ENCODE measurements at places on chromosomes 13 and 19.

- no peak for DNase-seq
These were observed 152.7 kb upstream of the SERP2 start for GRCh38 chr13:44220948-44221347.

GRCh38 chr13:21060338-21061028 lies 903 bp downstream of the LATS2 start:
- DNase-seq: no peak

DNA sequence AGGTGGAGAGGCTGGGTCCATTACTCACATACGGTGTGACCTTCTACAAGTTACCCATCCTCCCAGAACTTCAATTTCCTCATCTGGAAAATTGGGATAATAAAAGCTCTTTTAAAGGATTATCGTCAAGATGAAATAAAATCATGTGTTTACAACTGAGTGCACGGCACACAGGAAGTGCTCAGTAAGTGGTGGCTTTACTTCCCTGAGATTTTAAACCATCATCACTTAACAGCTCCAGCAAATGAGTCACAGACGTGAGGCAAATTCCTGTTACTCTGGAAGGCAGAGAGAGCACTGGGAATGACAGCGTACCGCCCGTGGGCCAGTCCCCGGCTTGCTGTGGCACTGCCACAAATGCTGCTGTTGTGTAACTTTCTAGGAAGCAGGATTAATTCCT lies 64.1 kb downstream of the MRPL57 start:
- no peak for DNase-seq

DNA sequence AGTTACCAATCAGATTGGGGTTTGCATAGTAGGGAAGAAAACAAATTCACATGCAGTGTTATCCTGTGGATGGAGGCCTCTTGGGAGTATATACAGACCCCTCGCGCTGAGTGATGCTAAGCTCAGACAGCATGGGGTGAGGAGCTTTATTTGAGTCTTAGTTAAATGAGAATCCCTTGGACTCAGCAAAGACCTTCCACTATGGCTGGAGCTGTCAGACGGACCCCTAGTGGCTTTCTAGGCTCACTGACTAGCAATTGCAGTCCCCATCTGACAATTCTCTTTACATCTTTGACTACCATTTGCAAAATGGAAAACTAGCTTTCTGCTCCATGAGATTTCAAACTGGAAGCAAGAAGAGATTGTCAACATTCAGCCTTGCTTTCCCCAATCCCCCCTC lies 90.4 kb downstream of the STOML3 start:
- no peak for DNase-seq

- no peak for DNase-seq
These were observed 9.5 kb upstream of the SUPT20H start for GRCh38 chr13:37068962-37069361.

DNA sequence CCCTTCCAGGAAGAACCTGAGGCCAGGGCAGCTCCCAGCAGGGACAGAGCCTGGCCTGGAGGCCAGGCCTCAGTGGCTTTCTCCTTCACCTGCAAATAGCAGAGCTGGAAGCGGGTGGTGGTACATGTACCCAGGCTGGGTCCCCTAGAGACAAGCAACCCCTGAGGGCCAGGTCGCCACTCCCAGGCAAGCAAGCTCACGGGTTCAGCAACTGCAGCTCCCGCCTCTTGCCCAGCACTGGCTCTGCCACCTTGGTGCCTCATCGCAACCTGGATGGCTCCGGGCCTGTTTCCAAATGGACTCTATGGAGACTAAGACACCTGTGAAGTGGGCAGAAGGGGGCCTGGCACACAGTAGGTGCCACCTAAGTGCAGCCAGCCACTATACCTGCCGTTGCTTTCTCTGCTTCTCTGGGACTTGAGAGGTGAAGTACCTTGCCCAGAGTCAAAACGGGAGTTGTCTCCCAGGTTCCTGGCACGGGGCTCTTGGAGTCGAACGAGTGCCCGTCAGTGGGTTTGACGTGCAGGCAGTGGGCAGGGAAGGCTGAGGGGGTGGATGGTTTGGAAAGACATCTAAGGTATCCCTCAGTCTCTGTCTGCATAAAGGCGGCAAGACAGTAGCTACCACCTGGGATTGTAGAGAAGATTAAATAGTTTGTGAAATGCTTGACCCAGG lies 2.4 kb upstream of the PLPP2 start:
- no peak for DNase-seq

GRCh38 chr19:21474671-21475181 lies 30.7 kb upstream of the ZNF429 start:
- DNase-seq: no peak

GRCh38 chr13:51323824-51324511 lies 15.5 kb upstream of the SERPINE3 start:
- DNase-seq: no peak

DNA sequence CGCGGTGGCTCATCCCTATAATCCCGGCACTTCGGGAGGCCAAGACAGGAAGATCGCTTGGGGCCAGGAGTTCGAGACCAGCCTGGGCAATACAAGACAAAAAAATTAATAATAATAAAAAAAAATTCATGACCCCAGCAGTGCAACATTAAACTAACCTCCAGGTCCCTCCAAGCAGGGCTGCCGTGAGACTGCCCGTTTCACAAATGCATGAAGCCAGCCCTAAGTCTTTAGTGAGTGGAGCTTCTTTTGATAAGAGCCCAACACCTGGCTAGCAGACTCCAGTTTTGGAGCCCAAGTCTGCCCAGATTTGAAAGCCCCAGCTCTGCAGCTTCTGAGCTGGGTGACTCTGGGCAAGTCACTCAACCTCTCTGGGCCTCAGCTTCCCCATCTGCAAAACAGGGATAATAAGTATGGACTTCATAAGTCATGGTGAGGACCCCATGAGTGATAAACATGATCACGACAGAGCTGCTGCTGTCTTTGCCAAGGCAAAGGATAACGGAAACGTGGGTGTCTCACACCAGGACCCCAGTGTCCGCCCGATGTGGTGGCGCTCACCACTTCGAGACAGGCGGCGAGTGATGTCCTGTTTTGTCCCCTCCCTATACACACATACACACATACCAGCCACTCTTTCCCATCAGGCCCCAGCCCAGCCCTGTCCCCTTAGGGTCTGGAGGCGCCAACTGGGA lies 38.4 kb upstream of the NANOS3 start:
- no peak for DNase-seq

- no peak for DNase-seq
These were observed 9.1 kb upstream of the LHFPL6 start for GRCh38 chr13:39612023-39612637.

DNA sequence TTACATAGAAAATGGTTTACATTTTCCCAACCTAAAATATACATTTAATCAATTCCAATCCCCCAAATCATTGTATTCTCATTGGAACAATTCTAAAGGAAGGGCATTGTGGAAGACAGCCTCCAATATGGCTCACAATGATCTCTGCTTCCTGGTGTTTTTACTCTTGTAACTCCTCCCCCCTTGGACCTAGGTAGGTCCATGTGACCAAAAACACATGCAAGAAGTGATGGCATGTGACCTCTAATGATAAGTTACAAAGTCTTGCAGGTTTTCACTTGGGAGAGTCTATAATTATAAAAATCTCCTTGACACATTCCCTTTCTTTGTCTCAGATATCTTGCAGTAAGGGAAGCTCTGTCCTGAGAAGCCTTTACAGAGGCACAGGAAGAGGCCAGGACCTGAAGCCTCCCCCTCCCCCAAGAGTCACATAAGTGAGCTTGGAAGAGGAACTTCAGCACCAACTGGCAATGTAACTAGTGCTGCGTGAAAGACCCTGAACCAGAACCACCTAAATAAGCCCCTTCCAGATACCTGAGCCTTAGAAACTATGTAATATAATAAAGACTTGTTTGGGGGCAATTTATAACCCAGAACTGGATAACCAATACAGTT lies 816.2 kb upstream of the ATXN8OS start:
- no peak for DNase-seq

DNA sequence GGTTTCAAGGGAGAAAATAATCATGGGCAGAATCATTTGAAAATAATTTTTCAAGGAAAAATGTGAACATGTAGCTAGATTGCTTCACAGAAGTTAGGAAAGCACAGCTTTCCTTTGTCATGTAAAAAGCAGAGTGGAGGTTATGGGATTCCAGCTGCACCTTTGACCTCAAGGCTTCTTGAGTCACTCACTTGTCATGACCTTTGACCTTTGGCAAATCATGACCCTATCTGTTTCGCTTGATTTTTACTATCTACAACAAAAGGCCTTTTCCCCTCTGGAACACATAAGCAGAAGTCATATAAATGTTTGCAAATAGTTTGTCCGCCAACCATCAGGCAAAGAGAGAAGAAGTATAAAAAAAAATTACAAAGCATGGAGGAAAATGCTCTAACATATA lies 210.7 kb upstream of the MIR17HG start:
- no peak for DNase-seq

DNA sequence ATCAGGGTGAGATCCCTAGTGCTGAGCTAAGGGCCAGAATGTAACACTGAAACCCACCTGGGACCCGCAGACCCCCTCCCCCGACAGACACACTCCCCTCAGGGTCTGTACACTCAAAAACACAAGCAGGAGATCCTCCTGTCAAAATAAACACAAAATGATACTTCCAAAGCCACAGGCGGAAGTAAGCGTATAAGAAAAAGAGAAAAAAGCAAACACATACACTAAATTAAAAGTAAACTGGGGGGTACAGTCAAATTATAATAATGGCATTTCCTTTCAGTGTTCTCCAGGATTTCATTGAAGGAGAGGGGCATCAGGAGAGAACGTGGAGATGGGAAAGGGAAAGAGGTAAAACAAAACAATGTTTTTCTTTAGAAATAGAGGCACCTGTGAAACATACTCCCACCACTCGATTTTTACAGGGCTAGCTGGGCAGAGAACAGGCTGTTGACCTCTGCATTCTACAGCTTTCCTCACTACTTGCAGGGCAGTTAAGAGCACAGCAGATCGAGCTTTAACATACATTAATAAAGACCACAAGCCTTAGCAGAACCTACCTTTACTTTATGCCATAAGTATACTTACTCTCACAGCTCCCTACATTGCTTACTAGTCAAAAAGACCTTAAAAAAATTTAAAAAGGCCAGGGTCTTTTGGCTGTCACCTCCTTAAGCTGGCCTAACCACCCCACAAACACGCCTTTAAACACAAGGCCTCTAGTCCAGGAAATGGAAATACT lies 5.3 kb downstream of the ZIC5 start:
- DNase-seq: no peak

GRCh38 chr19:11164296-11164695 lies 8.7 kb upstream of the SPC24 start:
- DNase-seq: no peak

- DNase-seq: no peak
These were observed 116.2 kb upstream of the FREM2 start for GRCh38 chr13:38570706-38571105.

- no peak for DNase-seq
These were observed 904.5 kb downstream of the SLITRK6 start for GRCh38 chr13:84894749-84895148.

GRCh38 chr19:2720777-2721569 lies at the start of gene DIRAS1:
Gene DIRAS1, minus strand, starts transcription at chr19:2721372. Its CDS starts 3,566 bp downstream, at chr19:2717806.
- no peak for DNase-seq

- DNase-seq: no peak
These were observed 63.8 kb downstream of the SHISA2 start for GRCh38 chr13:25987987-25988386.

- no peak for DNase-seq
These were observed 106.6 kb downstream of the MZT1 start for GRCh38 chr13:72620874-72621273.

DNA sequence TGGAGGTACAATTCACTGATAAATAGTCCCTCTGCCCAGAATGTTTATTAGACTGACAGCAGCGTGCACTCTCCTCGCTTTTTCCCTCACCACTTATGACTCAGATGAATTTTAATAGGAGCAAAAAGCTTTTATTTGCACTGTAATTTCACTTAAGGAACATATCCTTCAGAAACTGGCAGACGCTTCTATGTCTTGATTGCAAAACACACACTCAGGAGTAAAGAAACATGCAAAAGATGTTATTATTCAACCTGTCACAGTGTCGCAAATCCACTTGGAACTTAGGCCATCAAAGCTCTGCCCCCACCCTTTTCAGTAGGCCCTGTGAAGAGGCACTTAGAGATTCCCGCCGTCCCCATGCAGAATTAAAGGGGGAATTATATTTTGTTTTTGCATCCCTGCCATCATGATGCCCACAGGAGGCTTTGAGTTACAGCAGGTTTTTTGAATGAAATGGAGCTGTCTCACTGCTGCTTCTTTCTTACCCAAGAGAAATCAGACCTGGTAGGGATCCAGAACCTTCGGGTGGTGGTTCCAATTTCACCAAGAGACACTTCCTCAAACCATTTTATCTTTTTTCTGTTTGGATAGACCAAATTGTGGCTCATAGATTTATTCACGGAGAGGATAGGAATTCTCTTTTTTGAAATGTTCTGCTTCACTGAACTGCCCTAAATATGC lies 74.5 kb downstream of the GGACT start:
- DNase-seq: no peak

GRCh38 chr19:17235300-17235970 lies 9.4 kb downstream of the OCEL1 start:
- DNase-seq: no peak

GRCh38 chr19:30069535-30070197 lies 127.6 kb downstream of the URI1 start:
- DNase-seq: no peak

DNA sequence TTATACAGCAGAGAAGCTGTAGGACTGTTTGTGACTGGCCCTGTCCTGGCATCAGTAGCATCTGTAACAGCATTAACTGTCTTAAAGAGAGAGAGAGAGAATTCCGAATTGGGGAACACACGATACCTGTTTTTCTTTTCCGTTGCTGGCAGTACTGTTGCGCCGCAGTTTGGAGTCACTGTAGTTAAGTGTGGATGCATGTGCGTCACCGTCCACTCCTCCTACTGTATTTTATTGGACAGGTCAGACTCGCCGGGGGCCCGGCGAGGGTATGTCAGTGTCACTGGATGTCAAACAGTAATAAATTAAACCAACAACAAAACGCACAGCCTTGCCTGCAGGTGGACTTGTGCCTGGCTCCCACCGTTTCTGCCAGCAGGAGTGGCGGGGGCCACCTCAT lies 27.3 kb upstream of the LDLR start:
- no peak for DNase-seq

DNA sequence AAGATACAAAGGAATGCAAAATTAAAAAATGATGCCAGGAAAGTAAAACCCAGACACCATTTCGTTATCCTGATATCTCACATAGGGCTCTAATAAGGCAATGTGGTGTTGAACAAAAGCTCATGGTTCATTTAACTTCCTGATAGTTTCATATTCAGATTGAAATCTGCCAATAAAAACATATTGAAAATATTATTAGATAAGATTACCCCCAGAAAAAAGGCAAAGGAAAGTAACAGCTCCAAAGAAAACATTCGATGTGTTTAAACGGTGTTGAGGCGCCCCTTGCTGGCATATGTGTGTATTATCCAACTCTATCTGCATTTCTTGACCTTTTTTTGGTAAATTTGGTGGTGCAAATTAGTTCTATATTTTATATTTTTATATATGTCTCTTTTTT lies 75.9 kb downstream of the ESD start:
- DNase-seq: no peak
